EH (cell line): ENCODE measurements at places on chromosomes 11 and 22.

DNA sequence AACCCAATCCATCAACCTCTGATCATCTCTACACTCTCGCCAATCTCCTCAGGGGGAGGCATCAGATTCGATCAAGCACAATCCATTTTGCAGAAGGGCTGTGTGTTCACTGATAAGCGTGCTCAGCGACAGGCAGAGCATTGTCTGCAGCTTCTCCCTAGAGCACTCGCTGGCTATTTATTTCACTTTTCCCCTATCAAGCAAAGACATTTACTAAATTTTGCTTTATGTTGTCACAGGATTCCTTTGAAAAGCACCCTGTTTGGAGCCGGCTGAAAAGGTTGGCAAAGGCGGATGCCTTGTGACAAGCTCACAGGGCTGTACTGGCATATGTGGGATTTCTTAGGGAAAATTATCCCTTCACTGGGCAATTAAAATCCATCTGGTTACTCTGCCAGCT, 1381.5 kb upstream of the TENM4 start:
- no peak for DNase-seq

DNA sequence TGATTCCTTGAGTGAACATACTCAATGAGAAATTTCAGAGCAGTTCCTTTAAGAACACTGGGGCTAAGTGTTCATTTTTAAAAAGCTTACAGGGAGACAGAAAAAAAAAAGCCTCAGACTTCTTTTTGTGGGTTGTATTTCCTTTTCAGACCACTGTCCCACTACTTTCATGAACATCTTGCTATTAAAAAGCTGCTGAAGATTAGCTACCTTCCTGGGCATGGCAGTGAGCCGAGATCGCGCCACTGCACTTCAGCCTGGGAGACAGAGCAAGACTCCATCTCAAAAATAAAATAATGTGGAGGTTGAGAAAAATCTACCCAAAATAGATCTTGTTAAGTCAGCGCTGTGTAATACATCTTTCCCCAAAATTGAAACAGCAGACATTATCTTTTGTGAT, 10.8 kb downstream of the TRAF6 start:
- DNase-seq, result no peak

DNA sequence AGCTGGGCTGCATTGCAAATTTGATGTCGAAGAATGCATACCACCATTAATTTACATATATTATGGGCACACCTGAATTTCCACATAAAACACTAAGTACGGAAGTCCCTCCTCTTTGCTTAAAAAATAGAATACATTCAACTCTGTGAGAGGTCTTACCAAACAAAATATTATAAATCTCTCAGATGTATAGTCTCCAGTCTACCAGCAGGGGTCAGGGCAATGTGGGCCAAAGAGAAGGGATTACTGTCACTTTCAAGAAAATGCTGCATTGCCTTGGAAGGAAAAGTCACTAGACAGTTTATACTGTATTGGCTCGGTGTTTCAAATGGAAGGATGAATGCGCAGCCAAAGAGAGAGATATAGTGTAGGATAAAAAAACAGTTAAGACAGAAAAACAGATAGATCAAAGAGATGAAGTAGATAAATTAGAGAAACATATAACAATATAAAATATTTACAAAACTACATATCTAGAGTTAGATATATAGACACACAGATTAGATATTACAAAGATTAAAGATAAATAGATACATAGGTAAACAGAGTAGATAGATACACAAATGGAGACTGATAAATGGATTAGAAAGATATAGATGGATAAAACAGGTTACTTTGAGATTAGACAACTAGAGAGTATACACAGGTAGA, 20.9 kb downstream of the SERGEF start:
- DNase-seq, result peak; percentile 59

DNA sequence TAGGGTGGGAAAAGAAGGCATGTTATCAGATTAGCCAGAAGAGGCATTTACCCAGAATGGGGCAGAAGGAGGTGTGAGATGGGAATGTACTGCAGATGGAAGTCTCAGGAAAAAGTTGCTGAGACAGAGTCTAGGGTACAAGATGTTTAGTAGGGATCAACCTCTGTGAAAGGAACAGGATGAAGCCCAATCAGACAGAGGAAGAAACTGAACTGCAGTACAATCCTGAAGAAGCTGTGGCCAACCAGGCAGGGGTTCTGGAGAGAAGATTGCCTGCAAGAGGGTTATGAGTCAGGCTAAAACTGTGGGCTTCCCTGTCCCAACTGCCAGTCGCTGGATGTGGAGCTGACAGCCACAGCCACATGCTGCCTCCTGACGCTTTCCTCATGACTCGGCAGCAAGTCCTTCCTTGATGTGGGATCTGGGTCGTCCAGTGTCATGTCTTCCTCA, 64.0 kb downstream of the CWC15 start:
- peak; percentile 95 for DNase-seq
